Trophoblast cell (in vitro differentiated cells and primary cell): ENCODE measurements at places on chromosomes 11 and 22.
A peak's percentile ranks its signal among the peaks of the same experiment; 100 is the strongest.

DNA sequence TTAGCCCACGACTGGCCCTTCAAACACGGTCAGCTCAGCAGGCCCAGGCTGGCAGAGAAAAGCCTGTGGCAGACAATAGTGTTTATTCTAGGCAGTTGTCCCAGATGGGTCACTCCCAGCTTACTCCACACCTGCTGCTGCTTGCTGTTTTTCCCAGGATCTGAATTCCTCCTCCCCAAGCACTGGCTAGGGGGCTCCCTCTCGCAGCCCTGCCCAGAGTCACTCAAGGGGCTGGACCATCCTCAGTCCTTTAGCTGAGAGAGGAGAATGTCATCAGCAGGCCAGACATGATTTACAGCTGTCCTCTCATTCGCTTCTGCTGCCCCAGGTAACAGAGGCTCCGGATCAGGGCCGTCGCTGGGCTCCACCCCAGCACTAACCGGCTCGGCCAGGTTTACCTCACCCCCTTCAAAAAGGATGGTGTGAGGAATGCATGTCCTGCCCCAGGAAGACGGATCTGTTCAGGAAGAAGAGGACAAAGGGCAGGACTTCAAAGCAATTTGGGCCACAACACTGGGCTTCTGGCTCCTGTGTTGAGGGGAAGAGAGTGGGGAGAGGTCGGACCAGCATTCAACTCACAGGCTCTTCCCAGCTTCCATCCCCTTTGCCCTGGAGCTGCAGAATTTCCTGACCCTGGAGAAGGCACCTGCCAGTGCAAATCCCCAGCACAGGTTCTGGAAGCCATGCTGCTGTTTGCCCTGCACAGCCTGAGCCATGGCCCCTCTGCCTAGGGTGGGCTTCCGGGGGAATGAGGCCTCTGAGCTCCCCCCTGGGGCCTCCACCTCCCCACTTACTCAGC lies 59.7 kb upstream of the BARX2 start:
- DNase-seq = peak; percentile 66

DNA sequence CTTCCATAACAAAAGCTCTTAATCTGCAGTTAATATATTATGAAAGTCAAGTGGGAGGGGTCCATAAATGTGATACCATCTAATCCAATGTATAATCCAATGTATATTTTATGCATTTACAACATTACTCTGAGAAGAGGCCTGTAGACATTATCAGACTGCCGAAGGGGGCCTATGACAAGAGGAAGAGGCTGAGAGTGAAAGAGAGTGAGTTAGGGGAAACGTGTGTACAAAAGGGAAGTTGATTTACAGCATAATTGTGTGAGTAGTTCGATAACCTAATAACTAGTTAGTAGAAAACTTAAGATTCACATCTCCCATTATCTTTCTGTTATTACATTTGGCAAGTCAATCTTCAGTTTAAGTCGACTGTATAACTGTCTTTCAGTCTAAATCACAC lies 86.6 kb downstream of the DDX10 start:
- no peak for DNase-seq

- no peak for DNase-seq
Measured at GRCh38 chr11:45708887-45709663, 43.7 kb upstream of the CHST1 start.

DNA sequence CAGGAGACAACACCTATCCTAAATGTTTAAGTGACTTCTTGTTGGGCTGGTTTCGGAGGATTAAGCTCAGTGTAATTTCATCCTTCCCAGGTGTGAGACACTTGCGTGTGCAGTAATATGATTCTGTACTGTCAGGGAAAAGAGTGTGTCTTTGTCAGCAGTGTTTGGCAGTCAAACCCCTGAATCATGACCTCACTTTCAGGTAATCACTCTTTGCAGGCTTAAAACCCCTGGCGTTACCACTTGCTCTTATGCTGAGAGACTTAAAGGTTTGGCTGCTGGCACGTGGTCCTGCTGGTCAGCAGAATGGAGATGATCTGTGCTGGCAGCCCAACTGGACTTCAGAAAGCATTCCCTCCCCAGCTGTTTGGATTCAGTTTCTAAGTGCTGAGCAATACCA lies 56.1 kb downstream of the APIP start:
- no peak for DNase-seq

DNA sequence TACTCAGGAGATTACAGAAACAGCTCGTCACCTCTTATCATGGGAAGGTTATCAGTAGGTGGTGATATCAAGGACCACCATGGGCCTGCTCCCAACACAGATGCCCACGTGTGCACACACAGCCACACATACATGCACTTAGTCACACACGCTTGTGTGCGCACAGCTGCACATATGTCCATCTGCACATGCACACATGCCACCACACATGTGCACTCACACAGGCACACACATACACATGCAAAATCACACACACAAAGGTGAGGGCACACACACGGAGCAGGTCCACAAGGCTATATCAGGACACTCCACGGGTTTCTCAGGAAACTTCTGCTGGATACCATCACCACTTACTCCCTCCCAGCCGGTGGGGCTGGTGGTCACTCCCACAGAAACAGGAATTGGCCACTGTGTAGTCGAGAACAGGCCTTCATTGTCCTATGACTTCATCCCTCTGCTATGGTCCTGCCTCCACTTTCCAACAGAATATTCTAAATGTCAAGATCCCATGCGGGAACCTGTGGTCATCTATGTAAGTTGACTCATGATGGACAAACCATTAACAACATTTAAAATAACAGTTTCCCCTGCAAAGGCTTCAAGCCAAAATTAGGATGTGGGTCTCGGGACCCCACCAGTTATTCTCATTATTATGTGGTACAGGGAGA lies 2.2 kb downstream of the C11orf24 start:
- DNase-seq = peak; percentile 87

- DNase-seq = no peak
Measured at GRCh38 chr22:25159028-25159427, 40.6 kb upstream of the CRYBB3 start.

DNA sequence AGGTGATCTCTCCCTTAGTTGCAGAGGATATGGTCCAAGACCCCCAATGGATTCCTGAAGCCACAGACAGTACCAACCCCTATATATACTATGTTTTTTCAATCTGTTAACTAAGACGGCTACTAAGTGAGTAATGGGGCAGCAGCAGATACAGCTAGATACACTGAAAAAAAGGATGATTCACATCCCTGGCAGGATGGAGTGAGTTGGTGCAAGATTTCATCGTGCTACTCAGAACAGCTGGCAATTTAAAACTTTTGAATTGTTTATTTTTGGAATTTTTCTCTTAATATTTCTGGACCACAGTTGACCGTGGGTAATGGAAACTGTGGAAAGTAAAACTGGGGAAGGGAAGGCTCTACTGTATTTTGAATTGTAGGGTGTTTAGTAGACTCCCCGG lies 17.0 kb upstream of the TMEM218 start:
- DNase-seq = no peak

DNA sequence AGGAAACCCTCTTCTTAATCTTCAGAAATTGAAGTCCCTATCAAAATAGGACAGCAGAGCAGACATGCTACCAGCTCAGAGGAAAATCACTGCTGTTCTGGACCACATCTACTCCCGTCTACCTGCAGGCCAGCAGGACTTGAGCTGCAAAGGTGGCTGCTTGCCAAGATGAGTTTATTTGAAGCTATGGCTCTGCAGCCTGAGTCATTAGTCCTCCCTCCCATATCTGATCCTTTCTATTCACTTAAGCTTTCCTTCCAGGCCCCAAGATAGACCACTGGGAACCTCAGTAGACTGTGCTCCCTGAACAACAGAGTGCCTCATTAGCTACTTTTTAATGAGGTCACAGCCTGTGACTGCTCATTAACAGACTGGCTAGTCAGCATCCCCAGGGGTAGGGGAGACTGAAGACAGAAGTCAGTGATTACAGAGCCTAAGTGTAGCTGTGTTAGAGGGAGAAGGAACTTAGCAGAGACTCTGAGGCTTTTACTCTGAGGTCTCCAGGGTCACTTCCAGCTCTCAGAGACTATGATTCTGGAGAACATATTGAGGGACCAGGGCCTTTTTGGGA lies 6.8 kb upstream of the OR10A2 start:
- DNase-seq = no peak

GRCh38 chr11:41346042-41346441 lies 113.4 kb downstream of the LRRC4C start:
- DNase-seq = no peak

- no peak for DNase-seq
Measured at GRCh38 chr11:65787649-65788622, 1.1 kb downstream of the OVOL1 start.

DNA sequence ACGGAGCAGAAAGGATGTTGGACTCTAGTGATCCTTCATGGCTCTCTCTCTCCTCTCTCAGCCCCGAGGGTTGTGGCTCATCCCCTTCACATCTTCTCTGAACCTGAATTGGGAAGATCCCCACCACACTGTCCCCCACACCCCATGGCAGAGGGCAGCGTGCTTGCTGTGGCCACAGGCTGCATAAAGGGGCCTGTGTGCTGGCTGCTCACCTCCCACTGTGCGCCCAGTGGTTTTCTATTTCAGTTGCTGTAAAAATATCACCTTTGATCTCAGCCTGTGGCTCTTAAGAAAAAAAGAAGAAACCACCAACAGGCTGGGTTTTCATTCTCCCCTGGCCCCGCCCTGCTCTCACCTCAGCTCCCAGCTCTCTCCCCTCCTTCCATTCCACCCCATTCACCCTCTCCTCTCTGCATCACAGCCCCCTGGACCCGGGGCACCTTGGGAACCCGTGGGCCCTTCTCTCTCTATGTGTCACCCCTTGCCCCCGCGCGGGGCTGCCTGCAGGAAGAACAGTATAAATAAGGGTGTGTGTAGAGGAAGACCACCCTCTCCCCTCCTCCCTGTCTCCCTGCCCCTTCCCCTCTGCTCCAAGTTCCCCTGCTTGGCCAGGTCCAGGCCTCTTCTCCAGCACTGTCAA lies 25.8 kb upstream of the WNT11 start:
- no peak for DNase-seq

- DNase-seq = no peak
Measured at GRCh38 chr11:34941688-34942087, 25.3 kb downstream of the PDHX start.

DNA sequence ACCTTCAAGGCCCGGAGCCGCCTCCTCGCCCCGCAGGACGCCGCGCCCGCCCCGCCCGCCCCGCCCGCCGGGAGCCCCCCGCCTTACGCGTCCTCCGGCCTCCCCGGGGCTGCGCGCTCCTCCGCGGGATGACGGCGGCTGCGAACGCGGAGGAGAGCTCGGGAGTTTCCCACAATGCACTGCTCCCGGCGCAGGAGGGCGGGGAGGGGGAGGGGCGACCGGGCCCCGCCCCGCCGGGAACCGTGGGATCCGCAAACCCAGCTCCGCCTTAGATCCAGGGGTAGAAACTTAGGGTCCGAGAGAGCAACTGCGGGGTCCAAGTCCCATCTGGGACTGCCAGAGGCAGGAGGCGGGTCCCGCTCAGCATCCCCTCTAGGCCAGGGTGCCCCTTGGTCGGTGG lies at the start of gene CEND1:
TSS of gene CEND1 (minus strand) at position 148 of the 400 bp plus-strand sequence. CDS start 1,514 bp downstream, outside the sequence.
- DNase-seq = no peak

GRCh38 chr22:44491269-44492035 lies 6.6 kb downstream of the RTL6 start:
- no peak for DNase-seq

DNA sequence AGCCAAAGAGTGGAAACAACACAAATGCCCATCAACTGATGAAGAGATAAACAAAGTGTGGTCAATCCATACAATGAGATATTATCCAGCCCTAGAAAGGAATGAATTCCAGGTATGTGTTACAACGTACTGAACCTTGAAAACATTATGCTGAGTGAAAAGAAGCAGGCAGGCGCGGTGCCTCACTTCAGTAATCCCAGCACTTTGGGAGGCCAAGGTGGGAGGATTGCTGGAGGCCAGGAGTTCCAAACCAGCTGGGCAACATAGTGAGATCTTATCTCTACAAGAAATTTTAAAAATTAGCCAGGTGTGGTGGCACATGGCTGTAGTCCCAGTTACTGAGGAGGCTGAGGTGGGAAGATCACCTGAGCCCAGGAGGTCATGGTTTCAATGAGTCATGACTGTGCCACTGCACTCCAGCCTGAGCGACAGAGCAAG lies 24.6 kb upstream of the TESMIN start:
- peak; percentile 99 for DNase-seq

GRCh38 chr11:128476729-128477128 lies 110.6 kb downstream of the ETS1 start:
- peak; percentile 90 for DNase-seq

DNA sequence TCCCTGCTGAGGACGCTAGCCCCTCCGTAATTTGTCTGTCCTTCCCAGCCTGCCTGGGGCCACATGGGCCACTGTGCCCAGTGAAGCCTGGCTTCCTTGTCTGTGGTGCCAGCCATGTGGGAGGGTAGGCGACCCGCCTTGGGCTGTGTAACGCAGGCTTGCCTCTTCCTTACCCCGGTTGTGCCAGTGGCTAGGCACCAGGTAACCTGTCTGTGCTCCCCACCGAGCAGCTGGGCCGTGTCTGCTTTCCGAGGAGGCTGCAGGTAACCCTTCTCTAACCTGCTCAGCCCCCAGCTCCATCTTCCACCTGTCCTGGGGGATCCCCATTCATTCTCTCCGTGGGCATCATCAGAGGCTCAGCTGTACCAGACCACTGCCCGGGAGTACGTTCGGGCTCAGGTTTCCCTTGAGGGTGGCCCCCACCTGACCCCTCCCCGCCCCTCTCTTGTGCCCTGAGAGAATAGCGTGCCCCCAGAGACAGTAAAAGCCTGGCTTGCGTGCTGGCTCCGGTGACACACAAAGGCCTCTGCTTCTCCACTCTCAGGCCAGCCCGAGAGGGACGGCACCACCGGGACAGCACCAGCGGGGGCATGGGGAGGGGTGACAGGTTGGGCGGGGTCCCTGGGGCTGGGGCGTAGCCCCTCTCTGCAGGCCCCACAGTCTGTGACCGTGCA lies 79.1 kb downstream of the CDKN1C start:
- DNase-seq = no peak

DNA sequence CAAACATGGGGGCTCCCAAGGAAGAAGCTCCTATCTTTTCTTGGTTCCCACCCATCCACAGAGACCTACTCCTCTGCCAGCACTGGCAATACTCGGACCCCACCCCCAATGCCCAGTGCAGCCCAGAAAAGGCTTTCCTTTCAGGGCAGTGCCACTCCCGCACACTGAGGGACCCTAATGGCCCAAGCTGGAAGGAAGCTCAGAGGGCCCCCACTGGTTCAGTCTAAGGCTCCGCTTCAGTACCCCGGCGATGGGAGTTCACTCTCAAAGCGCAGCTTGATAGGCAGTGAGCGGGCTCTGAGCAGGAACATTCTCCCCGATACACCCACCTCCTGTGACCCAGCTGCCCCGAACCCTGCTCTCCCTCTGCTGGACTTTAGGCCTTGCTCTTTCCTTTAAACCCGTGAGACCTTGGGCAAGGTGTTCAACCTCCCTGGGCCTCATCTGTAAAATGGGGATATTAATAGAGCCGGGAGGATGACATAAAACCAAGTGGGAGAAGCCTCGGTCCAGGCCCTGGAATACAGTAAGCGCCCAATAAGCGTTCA lies 48.4 kb downstream of the CHRDL2 start:
- no peak for DNase-seq

GRCh38 chr11:17734418-17734911 lies at the start of gene KCNC1:
Gene KCNC1, plus strand, starts transcription at chr11:17734781. Its CDS starts 1,222 bp downstream, at chr11:17736003.
- DNase-seq = peak; percentile 48
